ENCODE measurements at places on chromosomes 5 and 9.

GRCh38 chr5:5881294-5881693 lies 458.8 kb downstream of the ICE1 start:
- DNase-seq, result no peak

GRCh38 chr5:67805666-67806348 lies 409.7 kb upstream of the PIK3R1 start:
- no peak for DNase-seq

- no peak for DNase-seq
These were observed 63.2 kb downstream of the MEGF10 start for GRCh38 chr5:127353796-127354195.

- DNase-seq, result no peak
These were observed 139.3 kb downstream of the RAB3C start for GRCh38 chr5:58722160-58722559.

GRCh38 chr9:117191504-117192261 lies 223.2 kb downstream of the ASTN2 start:
- no peak for DNase-seq

DNA sequence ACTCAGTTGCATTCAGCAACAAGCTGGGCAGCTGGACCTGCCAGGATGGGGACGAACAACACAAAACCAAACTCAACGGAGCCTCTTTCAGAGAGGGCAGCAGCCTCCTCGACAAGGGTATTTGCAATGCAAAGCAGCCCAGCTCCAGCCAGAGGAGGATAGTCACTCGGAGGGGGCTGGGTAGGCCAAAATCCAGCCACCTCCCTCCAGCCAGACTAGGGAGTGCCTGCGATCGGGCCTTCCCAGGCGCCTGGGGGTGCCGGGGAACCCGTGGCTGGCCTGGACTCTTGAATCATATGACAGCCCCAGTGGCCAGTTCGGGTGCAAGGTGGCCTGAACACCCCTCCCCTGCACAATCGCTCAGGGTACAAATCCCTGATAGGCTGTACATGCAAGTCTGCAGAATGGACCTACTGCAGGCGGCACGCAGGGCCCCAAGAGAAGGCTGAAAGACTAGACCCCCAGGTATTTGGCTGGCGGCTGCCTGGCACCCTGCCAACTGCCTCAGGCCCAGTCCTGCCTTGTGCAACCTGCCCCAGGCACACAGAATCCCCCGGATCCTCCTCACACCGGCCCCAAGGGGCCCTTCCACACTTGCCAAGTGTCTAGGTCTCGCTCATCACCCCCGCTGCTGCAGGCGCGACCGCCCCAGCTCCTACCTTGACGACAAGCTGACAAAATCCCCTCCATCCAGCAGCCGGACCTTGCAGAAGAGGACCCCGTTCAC lies 1.3 kb downstream of the EEIG1 start:
- DNase-seq, result no peak

DNA sequence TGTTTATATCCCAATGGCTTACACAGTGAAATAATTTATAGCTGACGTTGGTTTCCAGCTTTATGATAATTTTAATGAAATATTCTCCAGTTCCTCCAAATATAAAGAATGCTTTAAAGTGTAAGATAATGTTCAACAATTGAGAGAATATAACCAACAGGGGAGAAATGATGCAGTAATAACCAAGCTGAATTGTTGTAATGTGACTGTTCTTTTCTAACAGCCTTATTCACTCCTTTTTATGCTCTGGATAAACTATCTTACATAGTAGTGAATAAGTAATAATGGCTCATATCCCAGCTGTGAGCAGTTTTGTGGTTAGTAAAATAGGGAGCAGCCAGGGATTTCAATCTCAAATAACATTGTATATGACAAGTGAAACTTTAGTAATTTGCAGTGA lies 2348.7 kb upstream of the ACO1 start:
- DNase-seq, result no peak

GRCh38 chr5:136047858-136048257 lies 19.1 kb downstream of the TGFBI start:
- no peak for DNase-seq

- DNase-seq, result no peak
These were observed 265.9 kb upstream of the NR4A3 start for GRCh38 chr9:99555792-99556191.

GRCh38 chr5:107794741-107795140 lies 124.0 kb upstream of the EFNA5 start:
- DNase-seq, result no peak

GRCh38 chr5:79305706-79306105 lies 69.8 kb downstream of the JMY start:
- DNase-seq, result no peak

DNA sequence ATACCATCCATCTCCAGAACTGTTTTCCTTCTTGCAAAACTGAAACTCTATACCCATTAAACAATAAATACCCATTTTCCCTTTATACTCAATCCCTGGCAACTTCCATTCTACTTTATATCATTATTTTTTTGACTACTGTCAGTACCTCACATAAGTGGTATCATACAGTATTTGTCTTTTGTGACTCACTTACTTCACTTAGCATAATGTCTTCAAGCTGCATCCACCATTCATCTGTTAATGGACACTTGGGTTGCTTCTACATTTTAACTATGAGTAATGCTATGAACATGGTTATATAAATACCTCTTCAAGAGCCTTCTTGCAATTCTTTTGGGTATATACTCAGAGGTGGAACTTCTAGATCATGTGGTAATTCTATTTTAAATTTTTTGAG lies 11.6 kb upstream of the TYRP1 start:
- DNase-seq, result no peak

- no peak for DNase-seq
These were observed 88.6 kb downstream of the TRPM3 start for GRCh38 chr9:71032779-71033178.
